ENCODE measurements at places on chromosomes 7 and 10.

DNA sequence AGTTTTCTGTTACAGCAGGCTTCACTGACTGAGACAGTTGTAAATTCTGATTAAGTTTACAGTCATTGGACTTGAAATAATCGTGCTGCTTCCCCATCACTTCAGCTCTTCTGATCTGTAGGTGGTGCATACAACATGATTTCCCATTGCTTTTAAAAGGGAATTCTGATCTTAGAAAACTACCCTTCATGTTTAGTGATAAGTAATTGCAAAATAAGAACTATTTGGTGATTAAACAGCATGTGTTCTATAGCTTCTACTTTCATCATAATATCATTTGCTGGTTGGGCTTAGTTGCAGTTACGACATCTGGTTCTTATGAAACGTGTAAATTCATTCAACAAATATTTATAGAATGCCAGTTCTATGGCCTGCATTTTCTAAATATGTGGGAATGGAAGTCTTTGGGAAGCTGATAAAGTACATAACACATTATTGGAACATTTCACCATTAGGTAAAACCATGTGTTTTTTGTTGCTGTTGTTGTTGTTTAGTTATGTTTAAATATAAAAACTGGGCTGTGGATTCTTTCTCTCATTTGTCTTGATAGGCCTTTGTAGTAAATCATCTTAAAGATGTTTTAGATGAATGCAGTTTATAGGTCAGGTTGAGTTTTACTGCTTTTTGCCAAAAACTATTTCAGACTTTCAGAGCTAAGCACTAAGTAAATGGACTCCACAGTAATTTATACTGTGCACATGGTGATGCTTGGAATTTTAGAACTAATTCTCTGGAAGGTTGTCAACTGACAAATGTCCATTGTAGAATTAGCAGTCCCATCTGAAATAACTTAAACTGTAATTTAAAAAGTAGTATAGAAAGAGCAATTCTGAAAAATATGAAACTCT lies 13.1 kb downstream of the GNAI1 start:
- peak; percentile 88 for DNase-seq

DNA sequence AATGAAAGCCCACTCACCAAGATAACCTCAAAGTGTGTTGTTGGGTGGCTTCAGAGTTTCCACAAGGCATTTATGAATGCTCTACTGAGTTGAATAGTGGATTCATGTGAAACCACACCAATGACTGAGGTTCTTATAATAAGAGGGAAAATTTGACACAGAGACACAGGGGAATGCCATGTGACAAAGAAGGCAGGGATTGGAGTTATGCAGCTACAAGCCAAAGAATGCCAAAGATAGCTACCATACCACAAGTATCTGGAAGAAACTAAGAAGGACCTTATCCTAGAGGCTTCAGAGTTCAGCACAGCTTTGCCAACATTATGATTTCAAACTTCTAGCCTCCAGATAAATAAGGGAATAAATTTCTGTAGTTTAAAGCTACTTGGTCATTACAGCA lies 68.0 kb upstream of the PCDH15 start:
- DNase-seq = no peak

- no peak for DNase-seq
These were observed 82.6 kb downstream of the GNAI1 start for GRCh38 chr7:80216996-80217842.

- DNase-seq = no peak
These were observed 21.6 kb upstream of the ASL start for GRCh38 chr7:66054063-66054462.

- no peak for DNase-seq
These were observed 19.3 kb upstream of the TSPAN13 start for GRCh38 chr7:16734148-16734726.

DNA sequence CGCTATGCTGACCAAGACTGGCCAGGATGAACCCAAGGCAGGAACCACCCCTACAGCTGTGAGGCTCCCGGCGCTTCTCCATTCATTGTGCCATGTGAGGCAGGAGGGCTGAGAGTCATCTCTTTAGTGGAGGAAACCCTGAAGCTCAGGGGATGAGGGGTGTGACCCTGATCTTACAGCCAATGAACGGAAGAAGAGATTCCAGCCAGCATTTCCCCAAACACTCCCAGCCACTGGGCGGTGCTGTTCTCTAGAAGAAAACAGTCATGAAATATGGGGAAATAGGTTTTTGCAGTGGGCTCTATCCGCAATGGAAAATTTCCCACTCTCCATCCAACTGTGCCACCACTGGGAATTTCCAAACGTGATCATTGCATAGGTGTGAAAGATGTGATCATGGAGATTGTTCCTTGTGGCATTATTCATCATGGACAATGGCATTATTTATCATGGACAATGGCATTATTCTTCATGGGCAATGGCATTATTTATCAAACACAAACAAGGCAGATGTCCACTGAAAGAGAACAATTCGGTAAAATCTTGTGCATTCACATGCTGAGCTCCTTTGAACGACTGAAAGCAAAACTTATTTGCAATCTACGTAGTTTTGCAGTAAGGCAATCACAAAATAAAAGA lies 14.0 kb upstream of the SLC18A2 start:
- DNase-seq = peak; percentile 81

DNA sequence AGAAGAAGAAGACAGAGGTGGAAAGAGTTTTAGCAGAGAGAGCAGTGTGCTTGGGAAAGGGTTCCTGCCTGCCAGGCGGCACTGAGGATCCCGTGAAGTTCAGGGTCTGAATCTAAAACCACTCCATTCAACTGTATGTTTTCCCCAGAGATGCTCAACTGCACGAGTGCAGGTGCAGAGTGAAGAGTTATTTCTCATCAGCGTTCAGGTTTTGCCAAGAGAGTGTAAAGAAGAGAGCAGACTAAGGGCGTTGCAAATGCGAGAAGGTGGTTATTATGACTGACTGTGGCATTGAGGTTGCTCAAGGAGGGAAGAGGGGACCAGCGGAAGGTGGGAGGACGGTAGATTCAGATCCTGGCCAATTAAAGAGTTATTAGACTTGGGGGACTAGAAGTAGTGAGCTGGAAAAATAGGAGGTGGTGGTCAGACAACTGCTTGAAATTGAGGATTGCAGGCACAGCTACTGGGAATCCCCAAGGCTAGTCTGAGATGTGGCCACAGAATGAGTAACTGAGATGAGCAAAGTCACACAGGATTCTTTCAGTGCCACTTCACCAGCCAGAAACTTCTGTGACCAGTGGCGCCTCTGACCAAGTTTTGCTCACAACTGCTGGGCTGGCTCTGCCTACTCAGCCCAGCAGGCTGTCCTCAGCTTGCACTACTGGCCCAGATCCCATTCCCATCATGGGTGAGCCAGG lies 29.1 kb downstream of the STRA8 start:
- DNase-seq = peak; percentile 38

- no peak for DNase-seq
These were observed 18.0 kb upstream of the SLF2 start for GRCh38 chr10:100894589-100895294.

Measured in GM23248 (cell line).